ENCODE measurements at places on chromosomes 1 and 21.

DNA sequence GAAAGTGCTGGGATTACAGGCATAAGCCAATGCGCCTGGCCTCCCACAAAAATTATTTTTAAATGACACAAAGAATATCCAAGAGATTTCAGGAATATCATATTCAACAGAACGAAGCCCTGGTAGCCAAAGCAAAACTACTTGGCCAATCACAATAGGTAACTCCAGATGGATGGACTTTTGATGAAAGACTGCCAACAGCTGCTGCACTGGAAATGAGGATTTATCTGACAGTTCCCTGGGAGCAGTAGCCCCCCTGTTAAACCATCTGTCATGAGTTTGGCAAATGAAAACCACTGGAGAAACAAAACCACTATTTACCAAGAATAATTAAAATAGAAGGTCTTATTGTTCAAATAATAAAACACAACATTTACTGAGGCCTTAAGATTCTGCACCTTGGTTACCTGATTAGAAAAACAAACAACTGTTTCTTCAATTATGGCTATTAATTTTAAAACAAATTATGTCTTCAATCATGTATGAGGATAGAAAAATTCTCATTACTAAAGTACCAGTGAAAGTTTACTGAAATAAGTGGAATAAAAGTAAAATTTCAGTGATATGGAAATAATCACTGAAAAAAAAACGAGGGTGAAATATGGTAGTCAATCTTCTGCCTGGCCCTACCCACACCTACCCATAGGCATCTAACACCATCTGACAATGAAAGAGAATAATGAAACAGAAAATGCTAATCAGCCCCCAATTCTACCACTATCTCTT is 34.3 kb upstream of the PSMG1 start:
- DNase-seq = no peak

DNA sequence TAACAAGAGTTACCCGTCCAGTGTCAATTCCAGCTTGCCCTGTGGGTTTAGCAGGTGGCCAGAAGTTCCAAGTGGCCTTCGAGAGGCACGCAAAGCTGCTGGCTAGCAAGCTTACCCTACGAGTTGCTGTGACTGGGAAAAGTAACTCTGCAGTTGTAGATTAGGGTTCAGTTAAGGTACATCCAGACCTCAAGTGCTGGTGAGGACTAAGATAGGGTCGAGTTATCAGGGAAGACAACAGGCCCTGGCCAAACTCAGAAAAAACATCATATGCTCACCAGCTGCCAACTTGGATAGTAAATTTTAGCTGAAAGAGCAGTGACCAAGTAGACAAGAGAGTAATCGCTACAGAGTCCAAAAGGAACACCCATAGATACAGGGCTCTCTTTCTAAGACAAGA is 27.7 kb upstream of the LRRC7 start:
- no peak for DNase-seq

- no peak for DNase-seq
These were observed 384.7 kb downstream of the LRRIQ3 start for GRCh38 chr1:73813236-73813635.

DNA sequence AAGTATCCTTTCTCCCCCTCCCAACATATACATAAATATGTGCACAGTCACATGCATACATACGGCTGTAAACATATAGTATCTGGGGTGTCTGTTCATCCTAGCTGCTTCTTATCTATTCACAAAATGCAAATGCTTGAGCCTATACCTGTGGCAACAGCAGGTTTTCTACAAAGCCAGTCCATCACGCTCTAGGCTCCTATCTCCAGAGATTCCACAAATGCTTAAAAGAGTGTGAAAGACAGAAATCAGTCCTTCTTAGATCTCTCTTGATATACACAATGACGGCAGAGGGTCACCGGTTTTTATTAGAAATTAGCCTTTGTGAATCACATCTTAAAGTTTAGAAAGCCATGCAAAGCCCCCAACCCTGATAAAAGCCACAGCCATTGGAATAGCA is 139.4 kb downstream of the TPR start:
- DNase-seq = no peak
